ENCODE measurements at places on chromosomes 7 and 10. TPM values are rescaled to one million over a fixed set of nuclear protein-coding genes. Genes with fewer than 3 reads are reported as not detected.
A peak's percentile ranks its signal among the peaks of the same experiment; 100 is the strongest.

Gene FBXL13
- 0.74 TPM for total RNA-seq

Gene PHKG1
- 3.6 TPM for total RNA-seq

Gene NXPH1
- not detected for total RNA-seq

Gene TFR2
- 5.1 TPM for total RNA-seq

Gene TRIL
- not detected for total RNA-seq

Gene FANK1
- total RNA-seq, result 0.52 TPM

DNA sequence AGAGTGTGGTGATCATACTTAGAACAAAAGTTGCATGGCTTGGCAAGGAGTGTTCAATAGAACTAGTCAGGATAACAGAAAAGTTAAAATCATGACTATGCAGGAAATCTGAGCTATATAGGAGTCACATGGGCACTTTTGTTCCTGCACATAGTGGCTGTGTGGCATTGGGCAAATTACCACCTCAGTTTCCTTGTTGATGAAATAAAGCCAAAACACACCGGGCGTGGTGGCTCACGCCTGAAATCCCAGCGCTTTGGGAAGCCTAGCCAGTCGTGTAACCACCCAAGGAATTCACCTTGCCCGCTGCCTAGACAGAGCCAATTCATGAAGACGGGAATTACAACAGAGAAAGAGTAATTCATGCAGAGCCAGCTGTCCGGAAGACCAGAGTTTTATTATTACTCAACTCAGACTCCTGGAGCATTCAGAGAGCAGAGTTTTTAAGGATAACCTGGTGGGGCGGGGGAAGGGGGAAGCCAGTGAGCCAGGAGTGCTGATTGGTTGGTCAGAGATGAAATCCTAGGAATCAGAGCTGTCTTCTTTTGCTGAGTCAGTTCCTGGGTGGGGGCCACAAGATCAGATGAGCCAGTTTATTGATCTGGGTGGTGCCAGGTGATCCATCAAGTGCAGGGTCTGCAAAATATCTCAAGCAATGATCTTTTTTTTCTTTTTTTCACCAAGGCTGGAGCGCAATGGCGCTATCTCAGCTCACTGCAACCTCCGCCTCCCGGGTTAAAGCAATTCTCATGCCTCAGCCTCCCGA lies 6.4 kb upstream of the MKRN1 start:
- DNase-seq, result no peak

DNA sequence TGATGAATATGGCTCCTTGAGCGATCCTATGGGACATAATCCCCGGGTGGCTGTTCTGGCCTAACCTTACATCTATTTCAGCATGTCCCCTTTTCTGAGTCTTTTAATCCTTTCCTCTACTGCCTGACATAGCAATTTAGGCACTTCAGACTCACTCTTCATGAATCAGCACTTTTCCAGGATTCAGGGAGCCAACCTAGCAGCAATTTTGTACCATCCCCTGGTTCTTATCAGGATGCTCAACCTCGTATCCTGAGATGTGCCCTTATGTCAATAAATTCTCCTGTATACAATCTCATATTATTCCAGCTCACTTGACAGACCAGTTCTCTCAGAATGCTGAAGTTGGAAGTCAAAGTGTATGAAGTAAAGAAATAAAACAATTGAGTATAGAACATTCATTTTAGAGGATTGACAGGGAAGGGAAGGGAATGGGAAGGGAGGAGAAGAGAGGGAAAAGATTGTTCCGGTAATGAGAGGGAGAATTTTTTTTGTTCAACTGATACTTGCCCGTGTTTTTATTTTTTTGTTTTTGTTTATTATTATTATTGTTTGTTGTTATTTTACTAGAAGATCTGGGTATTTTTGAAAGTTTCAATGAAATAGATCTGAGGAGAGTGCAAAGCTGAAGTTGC lies 8.2 kb upstream of the ZC3HAV1 start:
- no peak for DNase-seq

GRCh38 chr7:139341058-139341775 lies at the start of gene FMC1:
FMC1 (plus strand) TSS chr7:139341337; CDS start chr7:139341385, 48 bp downstream.
- peak; percentile 94 for DNase-seq

DNA sequence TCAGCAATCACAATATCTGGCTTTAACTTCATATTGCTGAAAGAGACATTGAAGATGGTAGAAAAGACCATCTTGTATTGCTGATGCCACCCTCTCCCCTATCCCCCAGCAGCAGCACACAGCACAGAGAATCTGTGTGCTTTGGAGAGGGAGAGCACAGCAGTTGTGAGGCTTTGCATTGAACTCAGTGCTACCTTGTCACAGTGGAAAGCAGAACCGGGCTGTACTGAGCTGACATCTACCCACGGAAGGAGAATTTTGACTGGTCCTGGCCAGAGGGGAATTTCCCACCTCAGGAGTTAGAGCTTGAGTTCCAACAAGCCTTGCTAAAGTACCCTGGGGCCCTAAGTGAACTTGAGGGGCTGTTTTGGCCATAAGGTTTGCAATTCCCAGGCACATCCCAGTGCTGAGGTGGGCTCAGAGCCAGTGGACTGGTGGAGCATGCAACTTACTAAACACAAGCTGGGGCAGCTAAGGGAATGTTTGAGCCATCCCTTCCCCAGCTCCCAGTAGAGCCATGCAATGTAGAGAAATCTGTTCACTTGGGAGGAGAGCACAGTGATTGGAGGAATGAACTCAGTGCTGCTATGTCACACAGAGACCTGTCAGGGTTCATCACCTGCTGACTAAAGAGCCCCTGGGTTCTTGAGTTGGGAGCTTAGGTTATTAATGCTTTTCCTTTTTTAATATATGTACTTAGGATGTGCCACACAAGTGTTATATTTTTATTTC lies 62.1 kb downstream of the OR13A1 start:
- no peak for DNase-seq

- DNase-seq, result no peak
Observed at GRCh38 chr7:48004032-48004431, 24.6 kb upstream of the HUS1 start.

GRCh38 chr7:99072126-99072525 lies 71.8 kb downstream of the SMURF1 start:
- DNase-seq, result no peak

GRCh38 chr7:33970536-33970935 lies 65.2 kb downstream of the BMPER start:
- DNase-seq, result no peak

- DNase-seq, result no peak
Observed at GRCh38 chr10:22339761-22340328, 5.5 kb upstream of the SPAG6 start.
